ENCODE measurements at places on chromosomes 6 and 20.

GRCh38 chr6:28161410-28162079, 19.9 kb downstream of the ZKSCAN8 start:
- no peak for DNase-seq

- no peak for DNase-seq
These were observed 215.8 kb downstream of the RNF144B start for GRCh38 chr6:18602931-18603330.

GRCh38 chr6:84065693-84066290, 32.2 kb downstream of the MRAP2 start:
- DNase-seq = no peak

- DNase-seq = no peak
These were observed 107.3 kb downstream of the OGFRL1 start for GRCh38 chr6:71395731-71396409.

DNA sequence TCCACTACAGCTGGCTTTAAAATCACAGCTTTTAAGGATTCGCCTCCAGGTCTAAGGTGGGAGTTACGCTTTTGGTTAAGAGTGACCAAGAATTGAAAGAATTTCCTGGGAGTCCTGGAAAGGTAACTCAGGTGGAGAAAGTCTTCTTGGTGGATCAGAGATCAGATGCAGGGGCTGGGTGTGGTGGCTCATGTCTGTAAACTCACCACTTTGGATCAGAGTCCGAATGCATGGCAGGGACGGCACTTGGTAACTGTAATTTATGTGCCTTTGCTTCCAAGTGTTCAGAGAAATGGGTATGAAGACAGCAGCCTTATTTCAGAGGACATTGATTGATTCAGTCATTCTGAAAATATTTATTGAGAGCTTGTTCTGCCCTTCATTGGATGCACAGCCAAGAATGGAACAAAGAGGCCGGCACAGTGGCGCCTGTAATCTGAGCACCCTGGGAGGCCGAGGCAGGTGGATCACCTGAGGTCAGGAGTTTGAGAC, 18.0 kb upstream of the JARID2 start:
- no peak for DNase-seq

DNA sequence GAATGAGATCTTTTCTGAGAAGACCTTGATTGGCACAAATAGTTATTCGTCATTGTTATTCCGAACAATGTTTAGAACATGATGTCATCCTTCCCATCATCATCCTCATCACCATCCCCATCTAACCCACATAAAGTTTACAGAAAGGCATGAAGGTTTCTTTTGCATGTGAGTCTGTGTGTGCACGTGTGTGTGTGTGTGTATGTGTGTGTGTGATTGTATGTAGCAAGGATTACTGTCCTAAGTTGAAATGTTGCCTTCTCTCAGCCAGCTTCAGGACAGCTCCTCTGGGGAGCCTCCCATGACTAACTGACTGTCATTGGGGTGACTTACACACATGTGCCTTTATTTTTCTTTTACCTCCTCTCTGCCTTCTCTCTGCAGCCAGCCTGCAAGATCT, 113.5 kb downstream of the SLC22A3 start:
- no peak for DNase-seq

DNA sequence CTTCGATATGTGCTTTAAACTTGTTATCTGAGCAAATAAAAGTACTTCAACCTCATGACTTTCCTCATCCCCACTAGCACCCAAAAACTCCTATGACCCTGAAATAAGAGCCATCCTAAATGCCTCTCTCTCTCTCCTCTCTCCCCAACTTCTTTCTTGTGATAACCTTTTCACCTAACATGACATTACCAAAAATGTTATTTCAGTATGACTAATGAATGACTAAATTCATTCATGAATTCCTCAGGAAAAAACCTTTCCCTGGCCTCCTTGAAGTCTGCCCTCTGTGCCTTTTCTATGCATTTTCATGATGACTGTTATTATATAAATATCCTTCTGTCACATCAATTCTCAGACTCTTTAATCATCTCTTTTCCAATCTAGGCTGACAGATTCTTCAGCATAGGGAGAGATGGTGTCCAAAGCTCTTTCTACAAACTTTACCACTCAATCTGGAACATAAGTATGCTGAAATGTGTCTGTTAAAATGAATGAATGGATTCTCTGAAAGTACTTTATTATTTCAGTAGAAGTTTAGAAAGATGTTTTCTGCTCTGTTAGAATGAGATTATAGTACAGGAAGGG, 114.3 kb upstream of the GGTLC1 start:
- no peak for DNase-seq

GRCh38 chr6:38259736-38260135, 380.0 kb downstream of the BTBD9 start:
- DNase-seq = no peak

GRCh38 chr6:54681987-54682386, 164.6 kb upstream of the FAM83B start:
- no peak for DNase-seq

- DNase-seq = no peak
These were observed 32.5 kb upstream of the NKAIN2 start for GRCh38 chr6:123771126-123771525.

DNA sequence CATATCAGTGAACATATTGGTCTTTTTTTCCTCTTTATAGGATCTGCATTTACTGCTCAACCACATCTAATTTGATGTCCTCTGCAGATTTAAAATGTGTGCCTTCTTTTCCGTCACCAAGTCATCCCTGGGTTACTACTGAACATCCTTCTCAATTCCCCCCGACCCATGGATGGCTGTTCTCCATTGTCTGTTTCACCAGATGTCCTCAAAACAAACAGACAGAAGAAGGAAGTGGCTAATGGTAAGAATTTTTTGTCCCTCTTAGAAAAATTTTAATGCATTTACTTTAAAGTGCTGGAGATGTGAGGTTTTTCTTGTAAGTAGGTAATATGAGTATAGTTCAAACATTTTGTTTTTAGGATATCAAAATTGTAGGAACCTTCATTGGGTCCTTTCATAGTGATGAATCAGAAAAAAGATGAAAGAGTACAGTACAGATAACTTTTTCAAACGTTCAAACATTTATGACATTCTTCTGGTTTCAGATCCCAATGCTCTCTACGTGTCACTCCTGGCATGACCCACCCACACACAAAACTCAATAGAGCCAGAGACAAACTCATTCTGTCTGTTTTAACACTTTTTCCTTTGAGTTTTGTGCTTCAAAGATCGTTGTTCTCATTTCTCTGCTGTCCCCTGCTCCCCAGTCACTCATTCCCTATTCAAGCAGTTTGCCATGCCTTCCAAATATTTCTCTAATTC, 276.4 kb downstream of the PRL start:
- DNase-seq = no peak

DNA sequence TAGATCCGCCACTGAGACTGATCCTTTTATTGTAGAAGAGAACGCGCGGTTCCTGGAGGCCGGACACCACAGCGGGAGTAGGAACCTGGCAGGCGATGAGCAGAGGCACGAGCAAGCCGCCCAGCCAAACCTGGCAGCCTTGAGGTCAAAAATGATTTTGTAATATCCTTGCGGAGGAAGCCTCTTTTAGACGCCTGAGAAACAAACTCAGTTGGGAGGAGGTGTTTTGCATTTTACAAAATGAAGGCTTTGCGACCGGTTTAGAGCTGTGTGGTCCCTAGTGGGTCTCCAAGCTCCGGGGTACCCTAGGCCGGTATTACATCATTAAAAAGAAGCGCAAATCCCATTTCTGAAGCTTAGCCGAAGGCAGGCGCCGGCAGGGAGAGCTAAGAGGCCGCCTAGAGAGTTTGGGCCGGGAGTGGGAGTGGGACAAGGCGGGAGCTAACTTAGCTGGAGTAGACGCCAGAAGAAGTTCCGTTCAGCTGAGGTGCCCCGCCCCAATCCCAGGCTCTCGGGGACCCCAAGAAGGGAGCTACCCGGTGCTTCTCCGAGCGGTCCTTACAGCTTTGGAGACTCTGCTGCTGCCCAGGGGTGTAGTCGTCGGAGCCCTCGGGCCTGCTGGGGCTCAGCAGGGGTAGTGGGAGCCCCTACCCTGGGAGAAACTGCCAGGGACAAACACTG, 1.9 kb upstream of the TBX18 start:
- no peak for DNase-seq

- DNase-seq = no peak
These were observed 117.8 kb downstream of the QRSL1 start for GRCh38 chr6:106747139-106747538.

GRCh38 chr6:109912118-109912517, 66.0 kb upstream of the GPR6 start:
- DNase-seq = no peak

DNA sequence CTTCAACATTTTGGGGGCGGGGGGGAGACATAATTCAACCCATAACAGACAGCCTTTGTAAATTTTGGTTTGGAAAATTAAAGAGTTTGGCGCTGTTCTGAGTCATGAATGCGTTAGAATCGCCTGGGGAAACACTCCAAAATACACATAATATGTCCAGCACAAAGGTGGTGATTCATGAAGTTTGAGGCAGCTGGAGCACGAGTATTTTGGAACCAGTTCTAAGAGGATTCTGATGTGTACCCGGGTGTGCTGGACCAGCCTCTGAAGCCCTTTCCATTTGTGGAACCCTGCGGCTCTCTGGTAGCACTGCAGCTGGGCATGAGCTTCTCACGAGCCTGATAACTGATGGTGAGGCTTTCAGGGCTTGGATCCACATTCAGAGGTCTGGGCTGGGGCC, 4.7 kb downstream of the GMPR start:
- DNase-seq = no peak

- peak; percentile 53 for DNase-seq
These were observed 2.0 kb downstream of the TRAF3IP2 start for GRCh38 chr6:111603685-111604084.

DNA sequence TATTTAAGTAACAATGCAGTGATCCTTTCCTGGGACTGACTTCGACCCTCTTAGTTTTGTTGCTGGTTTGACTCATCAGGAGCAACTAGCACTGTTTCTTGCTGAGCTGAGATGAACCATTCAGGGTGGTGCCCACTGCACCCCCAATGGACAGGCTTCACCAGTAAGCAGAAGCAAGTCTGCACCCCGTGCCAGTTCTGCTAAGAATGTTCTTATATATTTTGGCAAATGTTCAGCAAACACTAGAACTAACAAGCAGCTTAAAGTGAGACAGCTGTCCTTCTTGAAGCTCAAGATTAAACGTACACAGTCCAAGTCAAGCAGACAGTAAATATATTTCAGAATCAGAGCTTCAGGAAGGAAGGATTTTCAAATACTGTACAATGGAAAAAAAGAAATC, 561.3 kb upstream of the CDH4 start:
- no peak for DNase-seq

GRCh38 chr20:43538878-43539700, 19.7 kb upstream of the SGK2 start:
- no peak for DNase-seq

- no peak for DNase-seq
These were observed 28.5 kb downstream of the SMOC2 start for GRCh38 chr6:168469521-168469920.

- DNase-seq = no peak
These were observed 30.3 kb upstream of the NXT1 start for GRCh38 chr20:23320317-23320716.

- DNase-seq = no peak
These were observed 203.6 kb upstream of the TBX18 start for GRCh38 chr6:84967965-84968364.

DNA sequence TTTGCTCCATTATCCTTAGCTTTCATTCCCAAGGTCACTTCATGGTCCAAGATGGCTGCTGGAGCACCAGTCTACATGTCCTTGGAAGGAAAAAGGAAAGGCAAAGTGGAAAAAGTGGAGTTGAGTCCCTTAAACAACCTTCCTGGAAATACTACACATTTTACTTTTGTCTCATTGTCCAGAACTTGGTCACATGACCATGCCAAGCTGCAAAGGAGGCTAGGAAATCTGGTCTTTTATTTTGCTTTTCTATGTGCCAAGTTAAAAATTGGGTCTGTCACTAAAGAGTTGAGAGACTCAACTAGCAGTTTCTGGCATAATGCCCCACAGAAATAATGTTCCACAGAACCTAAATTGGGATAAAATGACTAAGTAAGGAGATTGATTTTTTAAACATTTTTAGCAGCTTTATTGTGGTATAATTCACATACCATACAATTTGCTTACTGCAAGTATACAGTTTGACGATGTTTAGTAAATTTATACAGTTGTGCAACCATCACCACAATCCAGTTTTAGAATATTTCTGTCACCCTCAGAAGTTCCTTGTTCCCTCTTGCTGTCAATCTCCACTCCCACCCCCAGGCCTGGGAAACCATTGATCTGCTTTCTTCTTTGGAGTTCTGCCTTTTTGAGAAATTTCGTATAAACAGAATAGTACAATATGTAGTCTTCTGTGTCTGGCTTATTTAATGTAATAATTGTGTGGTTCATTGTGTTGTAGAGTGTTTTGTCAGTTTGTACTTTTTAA, 5.6 kb upstream of the CHD6 start:
- peak; percentile 66 for DNase-seq
